ENCODE measurements at places on chromosomes 3 and 15. TPM values are rescaled to one million over a fixed set of nuclear protein-coding genes. Genes with fewer than 3 reads are reported as not detected.

The CAMK2N2 gene
- total RNA-seq = 3.9 TPM

The FOXB1 gene
- not detected for total RNA-seq

The MASP1 gene
- 0.92 TPM for total RNA-seq

The ERICH6 gene
- total RNA-seq = not detected

The ALPK3 gene
- 0.56 TPM for total RNA-seq

The SV2B gene
- not detected for total RNA-seq

The SPINK8 gene
- not detected for total RNA-seq

The ITGA11 gene
- 1,105 TPM for total RNA-seq

The SHF gene
- 4.9 TPM for total RNA-seq

The CLDN16 gene
- not detected for total RNA-seq

DNA sequence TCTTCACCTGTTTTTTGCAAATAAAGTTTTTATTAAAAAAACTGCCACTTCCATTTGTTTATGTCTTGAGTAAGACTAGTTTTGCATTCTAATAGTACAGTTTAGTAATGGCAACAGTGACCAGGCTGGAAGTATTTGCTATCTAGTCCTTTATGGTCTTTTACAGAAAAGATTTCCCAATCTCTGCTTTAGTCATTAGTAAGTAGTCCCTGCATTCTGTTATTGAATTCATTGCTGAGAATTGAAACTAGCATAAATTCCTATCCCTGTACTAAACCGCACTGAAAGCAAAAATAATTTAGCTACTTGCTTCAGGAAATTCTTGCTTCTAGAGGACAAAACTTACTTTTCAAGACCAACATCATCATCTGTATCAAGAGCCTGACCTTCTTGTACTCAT lies 46.2 kb downstream of the CNTN6 start:
- no peak for DNase-seq
- no peak overlapping the region for H3K27ac ChIP-seq
- no peaks in the 10 kb centered on the region for H3K27me3 ChIP-seq
- H3K4me1 ChIP-seq = peaks cover 16% of the 10 kb centered on the region
- H3K4me3 ChIP-seq = no peak overlapping the region
- H3K36me3 ChIP-seq = no peaks in the 10 kb centered on the region

DNA sequence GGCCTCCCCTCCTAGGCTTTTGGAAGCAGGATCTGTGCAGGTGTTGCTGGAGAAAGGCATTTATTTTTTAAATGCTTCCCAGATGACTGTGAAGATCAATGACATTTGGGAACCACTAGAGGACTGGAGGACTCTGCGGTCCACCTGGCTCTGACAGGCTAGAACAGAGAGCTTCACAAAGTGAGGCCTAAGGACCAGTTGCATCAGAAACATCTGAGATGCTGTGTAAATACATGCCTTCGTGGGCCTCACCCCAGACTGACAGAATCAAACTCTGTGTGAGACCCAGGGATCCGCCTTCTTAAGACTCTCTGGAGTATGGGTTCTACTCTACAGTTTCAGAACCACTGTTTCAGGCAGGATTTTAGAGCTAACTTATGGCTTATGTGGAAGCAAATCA lies 105.0 kb upstream of the ICE2 start:
- no peak overlapping the region for H3K27ac ChIP-seq
- peaks cover 21% of the 10 kb centered on the region for H3K4me1 ChIP-seq
- H3K27me3 ChIP-seq = peaks cover 10% of the 10 kb centered on the region
- DNase-seq = no peak

- DNase-seq = no peak
- H3K36me3 ChIP-seq = peaks cover 3% of the 10 kb centered on the region
- H3K27ac ChIP-seq = no peak overlapping the region
Observed at GRCh38 chr3:45763303-45763675, 33.0 kb downstream of the SLC6A20 start.

GRCh38 chr15:43212951-43213350 lies 7.9 kb downstream of the EPB42 start:
- H3K27me3 ChIP-seq = peaks cover 29% of the 10 kb centered on the region
- H3K27ac ChIP-seq = no peak overlapping the region
- DNase-seq = no peak
- H3K36me3 ChIP-seq = no peaks in the 10 kb centered on the region
- no peak overlapping the region for H3K4me3 ChIP-seq

- no peak for DNase-seq
- no peak overlapping the region for H3K27ac ChIP-seq
- no peaks in the 10 kb centered on the region for H3K27me3 ChIP-seq
- H3K4me1 ChIP-seq = peaks cover 44% of the 10 kb centered on the region
- no peak overlapping the region for H3K4me3 ChIP-seq
Observed at GRCh38 chr3:184321666-184322065, 7.3 kb downstream of the EIF4G1 start.

DNA sequence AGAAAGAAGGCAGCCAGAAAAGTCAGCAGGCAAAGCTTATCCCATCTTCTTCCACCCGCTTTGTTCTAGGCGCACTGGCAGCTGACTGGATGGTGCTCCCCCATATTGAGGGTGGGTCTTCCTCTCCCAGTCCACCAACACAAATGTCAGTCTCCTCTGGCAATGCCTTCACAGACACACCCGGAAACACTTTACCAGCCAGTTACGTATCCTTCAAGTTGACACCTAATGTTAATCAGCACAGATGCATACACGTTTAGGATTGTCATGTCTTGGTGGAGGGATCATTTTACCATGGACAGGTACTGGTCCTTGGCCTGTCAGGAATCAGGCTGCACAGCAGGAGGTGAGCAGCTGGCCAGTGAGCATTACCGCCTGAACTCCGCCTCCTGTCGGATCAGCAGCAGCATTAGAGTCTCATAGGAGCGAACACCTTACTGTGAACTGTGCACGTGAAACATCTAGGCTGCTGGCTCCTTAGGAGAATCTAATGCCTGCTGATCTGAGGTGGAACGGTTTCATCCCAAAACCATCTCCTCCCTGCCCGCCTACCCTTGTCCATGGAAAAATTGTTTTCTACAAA lies 59.1 kb upstream of the PYDC2 start:
- H3K27me3 ChIP-seq = no peaks in the 10 kb centered on the region
- H3K36me3 ChIP-seq = peaks cover 9% of the 10 kb centered on the region
- no peak for DNase-seq

GRCh38 chr3:107813026-107813425 lies 277.8 kb downstream of the CD47 start:
- H3K27me3 ChIP-seq = no peaks in the 10 kb centered on the region
- H3K36me3 ChIP-seq = peaks cover 4% of the 10 kb centered on the region
- H3K4me1 ChIP-seq = peaks cover 24% of the 10 kb centered on the region

GRCh38 chr15:95580121-95580520 lies 750.4 kb upstream of the NR2F2 start:
- no peak for DNase-seq
- H3K4me1 ChIP-seq = no peaks in the 10 kb centered on the region
- no peaks in the 10 kb centered on the region for H3K27me3 ChIP-seq
- H3K27ac ChIP-seq = no peak overlapping the region

DNA sequence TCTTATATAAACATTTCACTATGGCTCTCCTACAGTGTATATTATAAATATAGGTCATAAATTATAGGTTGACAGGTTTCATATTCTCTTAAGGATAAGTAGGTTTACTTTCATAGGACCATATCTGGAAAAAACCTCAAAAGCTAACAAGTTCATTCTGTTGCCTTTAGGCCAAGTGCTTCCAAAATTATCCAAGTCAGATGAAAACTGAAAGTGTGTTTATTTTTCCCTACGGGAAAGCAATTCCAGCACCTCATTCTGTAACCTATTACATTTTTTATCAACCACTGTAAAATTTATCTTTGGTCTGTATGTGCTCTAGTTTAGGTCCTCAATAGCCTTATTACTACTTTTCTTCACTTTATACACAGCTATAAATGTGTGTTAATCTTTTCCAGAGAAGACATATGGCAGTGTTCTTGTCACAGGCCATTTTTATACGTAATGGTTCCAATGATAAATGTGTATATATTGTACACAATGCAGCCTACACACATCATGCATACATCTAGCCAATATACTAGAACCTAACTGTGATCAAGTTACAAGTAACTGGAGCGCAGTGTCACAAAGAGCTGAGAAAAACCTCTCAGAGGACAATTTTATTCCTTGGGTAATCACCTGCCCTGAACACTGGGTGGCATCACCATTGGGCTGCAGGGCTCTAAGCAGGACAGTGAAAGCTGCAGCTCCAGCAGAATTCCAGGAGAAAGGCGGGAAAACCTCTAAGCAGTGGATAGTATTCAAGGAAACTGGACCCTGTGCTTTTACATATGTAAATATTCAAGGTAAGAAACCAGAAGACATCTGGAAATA lies 251.3 kb downstream of the CTNNB1 start:
- peaks cover 11% of the 10 kb centered on the region for H3K4me1 ChIP-seq
- no peak overlapping the region for H3K27ac ChIP-seq
- H3K36me3 ChIP-seq = peaks cover 11% of the 10 kb centered on the region
- DNase-seq = no peak
- H3K4me3 ChIP-seq = no peak overlapping the region

- H3K4me3 ChIP-seq = no peak overlapping the region
- no peak for DNase-seq
- H3K27me3 ChIP-seq = no peaks in the 10 kb centered on the region
- H3K4me1 ChIP-seq = peaks cover 6% of the 10 kb centered on the region
Observed at GRCh38 chr3:185071287-185071800, 81.5 kb downstream of the C3orf70 start.

DNA sequence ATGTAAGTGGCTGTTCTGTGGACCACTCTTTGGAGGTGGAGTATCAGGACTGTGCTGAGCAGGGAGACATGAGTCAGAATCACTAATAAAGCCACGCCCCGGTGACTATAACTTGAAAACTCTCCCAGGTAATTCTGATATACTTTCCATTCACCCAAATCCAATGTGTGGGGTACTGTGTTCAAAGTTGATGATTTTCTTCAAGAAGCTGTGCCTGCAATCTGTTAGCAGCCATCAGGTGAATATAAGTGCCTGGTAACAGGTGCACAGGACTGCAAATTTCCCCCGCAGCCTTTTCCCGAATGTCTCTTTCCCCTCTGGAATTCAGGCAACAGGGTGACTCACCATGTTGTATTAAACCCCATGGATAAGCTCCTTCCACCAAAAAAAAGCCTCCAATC lies 17.0 kb downstream of the MAGI1 start:
- peak overlapping the region; percentile 12 for H3K27ac ChIP-seq
- no peak for DNase-seq
- peaks cover 38% of the 10 kb centered on the region for H3K4me1 ChIP-seq
- H3K27me3 ChIP-seq = no peaks in the 10 kb centered on the region
- no peaks in the 10 kb centered on the region for H3K36me3 ChIP-seq

DNA sequence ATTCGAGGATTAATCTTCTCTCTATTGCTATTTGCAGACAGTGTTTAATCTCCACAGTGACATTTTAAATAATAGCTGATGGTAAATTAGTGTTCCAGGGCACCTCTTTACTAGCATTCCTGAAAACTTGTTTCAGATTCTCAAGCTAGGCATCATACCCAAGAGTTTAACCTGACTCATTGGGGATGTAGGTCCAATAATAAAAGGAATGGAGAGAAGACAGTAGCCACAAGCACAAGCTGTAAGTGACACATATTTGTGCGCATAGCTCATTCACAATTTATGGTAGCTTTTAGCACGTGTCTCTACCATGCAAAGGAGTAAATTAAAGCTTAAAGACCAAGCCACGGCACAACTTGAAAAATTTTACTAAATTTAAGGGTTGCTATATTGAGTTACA lies 171.3 kb upstream of the FAM3D start:
- no peak for DNase-seq
- no peak overlapping the region for H3K27ac ChIP-seq
- no peaks in the 10 kb centered on the region for H3K36me3 ChIP-seq
- H3K4me1 ChIP-seq = peaks cover 7% of the 10 kb centered on the region

DNA sequence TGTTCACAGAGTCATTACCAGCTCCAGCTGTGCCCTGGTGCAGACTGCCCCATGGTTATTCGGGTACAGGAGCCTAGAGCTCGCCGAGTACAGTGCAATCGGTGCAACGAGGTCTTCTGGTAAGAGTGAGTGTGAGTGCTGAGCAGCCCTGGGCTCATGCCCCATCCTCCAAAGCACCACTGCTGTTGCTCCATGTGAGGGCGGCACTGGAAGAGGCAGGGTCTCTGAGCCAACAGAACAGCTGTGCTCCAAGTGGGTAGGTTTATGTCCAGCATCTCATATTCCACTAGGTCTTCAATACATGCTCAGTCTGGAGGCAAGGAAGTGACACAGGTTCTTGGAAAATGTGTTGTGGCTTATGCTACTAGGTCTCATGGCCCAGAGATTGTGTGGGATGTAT lies 19.5 kb upstream of the P4HTM start:
- H3K4me1 ChIP-seq = peaks cover 13% of the 10 kb centered on the region
- no peak for DNase-seq
- H3K36me3 ChIP-seq = peaks cover 36% of the 10 kb centered on the region
- H3K4me3 ChIP-seq = no peak overlapping the region
- no peak overlapping the region for H3K27ac ChIP-seq
- H3K27me3 ChIP-seq = no peaks in the 10 kb centered on the region

DNA sequence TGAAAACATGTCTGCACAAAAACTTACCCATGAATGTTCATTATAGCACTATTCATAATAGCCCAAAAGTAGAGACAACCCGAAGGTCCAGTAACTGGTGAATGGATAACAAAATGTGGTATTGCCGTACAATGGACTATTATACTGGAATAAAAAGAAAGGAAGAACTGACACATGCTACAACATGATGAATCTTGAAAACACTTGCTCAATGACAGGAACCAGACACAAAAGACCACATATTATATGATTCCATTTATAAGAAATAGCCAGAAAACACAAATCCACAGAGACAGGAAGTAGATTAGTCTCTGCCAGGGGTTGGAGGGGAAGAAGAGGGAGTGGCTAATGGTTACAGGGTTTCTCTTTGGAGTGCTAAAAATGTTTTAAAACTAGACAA lies 18.3 kb downstream of the SHC4 start:
- peak overlapping the region; percentile 34 for H3K27ac ChIP-seq
- H3K4me3 ChIP-seq = no peak overlapping the region
- no peak for DNase-seq
- H3K4me1 ChIP-seq = peaks cover 48% of the 10 kb centered on the region
- H3K27me3 ChIP-seq = no peaks in the 10 kb centered on the region

DNA sequence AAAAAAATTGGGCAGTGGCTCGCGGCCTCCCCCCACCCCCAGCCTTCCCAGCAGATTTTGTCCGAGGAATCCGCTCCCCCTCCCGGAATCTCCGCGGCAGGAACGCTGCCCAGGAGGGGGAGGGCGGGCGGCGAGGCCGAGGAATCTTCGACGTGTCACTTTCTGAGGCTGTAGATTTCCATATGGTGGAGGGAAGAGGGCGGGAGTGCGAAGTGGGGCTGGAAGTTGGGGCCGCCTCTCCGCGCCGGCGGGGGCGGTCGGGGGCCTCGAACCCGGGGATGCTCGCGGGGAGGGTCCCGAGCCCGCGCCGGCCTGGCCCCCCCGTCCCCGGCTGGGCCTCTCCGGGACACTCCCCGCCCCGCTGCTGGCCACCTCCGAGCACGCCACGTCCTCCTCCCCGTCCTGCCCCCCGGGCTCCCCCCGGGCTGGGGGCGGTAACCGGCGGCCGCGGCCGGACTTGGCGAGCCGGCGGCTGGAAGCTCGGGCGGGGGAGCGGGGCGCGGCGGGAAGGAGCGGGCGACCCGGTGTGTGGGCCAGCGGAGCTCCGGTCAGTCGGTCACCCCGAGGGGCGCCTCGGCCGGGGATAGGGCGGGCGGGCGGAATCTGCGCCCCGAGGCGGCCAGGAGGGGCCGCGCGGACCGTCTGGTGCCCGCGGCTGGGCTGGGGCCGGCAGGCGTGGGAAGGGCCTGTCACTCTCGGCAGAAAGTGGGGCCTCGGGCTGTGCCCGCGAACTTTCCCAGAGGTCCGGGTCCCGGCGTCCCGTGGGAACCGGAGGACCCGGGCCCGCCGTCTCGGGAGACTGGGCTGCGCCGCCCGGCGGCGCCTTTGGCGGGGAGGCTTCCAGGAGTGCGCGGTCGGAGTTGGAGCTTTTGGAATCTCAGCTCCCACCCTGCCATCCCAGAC lies 951 bp downstream of the FNDC3B start:
- DNase-seq = peak; percentile 94
- H3K4me1 ChIP-seq = peaks cover 44% of the 10 kb centered on the region
- no peaks in the 10 kb centered on the region for H3K27me3 ChIP-seq
- peak overlapping the region; percentile 99 for H3K27ac ChIP-seq
